ENCODE measurements at places on chromosomes 11 and 22.

GRCh38 chr11:108666373-108666772 lies 1.5 kb downstream of the DDX10 start:
- no peak for DNase-seq

DNA sequence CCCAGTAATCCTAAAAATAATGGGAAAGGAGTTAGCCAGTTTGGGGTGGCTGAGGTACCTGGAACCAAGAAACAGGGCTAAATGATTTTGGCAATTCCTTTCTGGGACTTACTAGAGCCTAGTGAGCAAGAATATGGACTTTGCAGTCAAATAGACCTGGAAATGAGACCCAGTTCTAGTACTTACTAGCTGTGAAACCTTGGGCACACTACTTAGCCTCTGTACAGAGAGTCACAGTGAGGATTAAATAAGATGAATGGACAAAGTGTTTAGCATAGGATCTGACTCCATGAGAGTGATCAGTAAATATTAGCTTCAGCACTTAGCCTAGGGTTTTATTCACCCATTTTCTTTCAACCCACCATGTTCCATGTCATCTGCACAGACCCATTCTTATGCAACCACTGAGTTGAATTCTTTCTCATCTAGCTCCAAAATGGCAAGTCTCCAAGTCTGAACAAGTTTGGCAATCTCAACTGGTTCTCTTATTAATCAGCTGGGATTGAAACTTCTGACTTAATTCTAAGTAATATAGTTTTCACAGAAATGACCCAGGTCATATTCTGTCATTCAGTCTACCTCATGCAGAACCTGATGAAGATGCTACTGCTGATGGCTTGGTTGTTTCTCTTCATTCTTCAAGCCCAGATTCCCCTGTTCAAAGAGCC lies 15.0 kb upstream of the SORL1 start:
- DNase-seq = no peak

DNA sequence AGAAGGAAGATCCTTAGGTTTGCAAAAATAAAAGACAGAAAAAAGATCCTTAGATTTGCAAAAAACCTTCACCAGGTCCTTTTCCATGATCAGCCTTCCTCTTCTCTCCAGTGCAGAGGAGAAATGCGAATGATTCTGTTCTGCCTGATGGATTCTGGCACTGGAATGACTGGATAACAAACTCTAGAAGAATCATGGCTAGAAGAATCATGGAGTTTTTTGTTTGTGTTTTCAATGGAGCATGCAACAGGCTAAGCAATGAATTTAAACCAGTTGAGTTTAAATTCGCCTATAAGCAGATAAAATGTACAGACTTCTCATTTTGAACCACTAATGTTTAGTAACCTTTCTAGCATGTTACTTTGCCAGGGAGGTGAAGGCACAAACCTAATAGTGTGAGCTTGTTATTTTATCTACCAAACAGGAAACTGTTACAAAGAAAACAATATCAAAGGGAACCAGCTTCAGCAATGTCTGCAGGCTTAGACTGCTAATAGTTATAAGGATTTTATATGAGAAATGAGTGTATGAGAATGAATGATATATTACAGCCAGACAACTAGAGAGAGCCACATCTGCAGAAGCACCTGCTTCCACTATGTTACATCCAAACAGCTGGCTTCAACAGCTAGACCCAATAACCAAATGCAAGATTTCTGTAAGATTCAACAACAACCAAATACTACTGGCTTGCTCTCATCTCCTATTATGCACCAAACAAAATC lies 64.7 kb upstream of the APOA1 start:
- no peak for DNase-seq

GRCh38 chr22:27133019-27133431 lies 475.6 kb downstream of the MIAT start:
- DNase-seq = no peak

All from NCI-H226 (cell line).